ENCODE measurements at places on chromosomes 6 and 20. TPM values are rescaled to one million over a fixed set of nuclear protein-coding genes. Genes with fewer than 3 reads are reported as not detected.
A peak's percentile ranks its signal among the peaks of the same experiment; 100 is the strongest.

GSTA1 gene
- total RNA-seq, result 60.9 TPM

NDUFAF5 gene
- 28.9 TPM for total RNA-seq

TCP11 gene
- total RNA-seq, result 0.30 TPM

OR2B6 gene
- not detected for total RNA-seq

LY6G6F gene
- total RNA-seq, result 9.4 TPM

PAX1 gene
- not detected for total RNA-seq

COX4I2 gene
- total RNA-seq, result 10.6 TPM

SLC22A2 gene
- not detected for total RNA-seq

- DNase-seq, result peak; percentile 71
Measured at GRCh38 chr6:169970306-169970988, 219.0 kb downstream of the ERMARD start.

DNA sequence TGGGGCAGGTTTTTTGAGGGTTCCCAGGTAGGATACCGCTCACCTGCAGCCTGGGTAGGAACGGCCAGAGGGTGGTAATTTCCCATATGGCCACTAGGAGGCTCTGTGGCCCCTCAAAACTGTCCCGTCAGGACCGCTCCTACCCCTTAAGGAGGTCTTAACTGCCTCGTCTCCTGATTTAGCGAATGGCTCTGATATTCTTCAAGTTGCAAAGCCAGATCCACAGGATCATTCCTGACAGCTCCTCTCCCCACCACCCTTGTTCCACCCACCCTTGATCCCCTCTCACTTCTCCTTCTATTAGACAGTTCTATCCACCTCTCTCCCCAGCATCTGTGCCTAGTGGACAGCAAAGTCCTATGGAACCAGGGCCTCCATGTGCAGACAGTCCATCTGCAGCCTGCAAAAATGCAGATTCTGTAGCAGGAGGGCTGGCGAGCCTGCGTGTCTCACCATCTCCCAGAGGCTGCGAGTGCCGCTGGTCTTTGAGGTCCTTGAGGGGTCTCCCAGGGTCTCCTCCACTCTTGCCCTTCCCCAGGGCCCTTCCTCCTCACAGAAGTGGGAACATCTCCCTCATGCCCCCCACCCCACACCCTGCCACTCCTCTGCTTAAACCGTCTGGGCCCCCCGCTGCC lies 34.3 kb upstream of the ZBP1 start:
- no peak for DNase-seq

DNA sequence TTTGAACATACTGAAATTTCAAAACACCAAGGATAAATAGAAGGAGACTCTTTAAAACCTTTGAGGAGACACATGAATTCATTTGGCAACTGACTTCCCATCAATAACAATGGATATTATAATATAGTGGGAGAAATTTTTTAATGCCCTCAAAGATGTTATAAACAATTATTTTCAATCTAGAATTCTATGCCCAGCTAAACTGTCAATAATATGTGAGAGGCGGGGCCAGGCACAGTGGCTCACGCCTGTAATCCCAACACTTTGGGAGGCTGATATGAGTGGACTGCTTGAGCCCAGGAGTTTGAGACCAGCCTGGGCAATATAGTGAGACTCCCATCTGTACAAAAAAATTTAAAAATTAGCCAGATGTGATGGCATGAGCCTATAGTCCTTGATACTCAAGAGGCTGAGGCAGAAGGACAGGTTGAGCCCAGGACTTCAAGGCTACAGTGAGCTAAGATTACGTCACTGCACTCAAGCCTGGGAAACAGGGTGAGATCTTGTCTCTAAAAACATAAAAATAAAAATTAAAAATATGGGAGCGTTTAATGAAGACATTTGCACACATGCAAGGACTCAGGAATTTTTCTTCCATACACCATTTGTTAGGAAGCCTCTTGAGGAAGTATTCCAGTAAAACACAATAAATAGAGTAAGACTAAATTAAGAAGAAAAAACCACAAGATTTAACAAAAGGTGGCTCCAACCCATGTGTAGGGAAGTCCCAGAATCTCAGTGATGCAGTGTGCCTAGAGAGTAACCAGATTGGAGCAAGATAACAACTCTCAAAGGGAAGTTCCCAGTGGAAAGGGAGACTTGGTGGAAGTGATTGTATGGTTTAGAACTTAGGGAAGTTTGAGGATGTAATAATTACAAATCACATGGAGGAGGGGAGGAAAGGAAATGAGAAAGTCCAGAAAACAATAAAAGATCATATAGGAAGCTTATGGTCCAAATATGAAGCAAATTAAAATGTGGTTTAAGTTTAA lies 26.3 kb upstream of the ETV7 start:
- DNase-seq, result no peak

- no peak for DNase-seq
Measured at GRCh38 chr20:60297649-60298048, 339.4 kb downstream of the CDH26 start.

DNA sequence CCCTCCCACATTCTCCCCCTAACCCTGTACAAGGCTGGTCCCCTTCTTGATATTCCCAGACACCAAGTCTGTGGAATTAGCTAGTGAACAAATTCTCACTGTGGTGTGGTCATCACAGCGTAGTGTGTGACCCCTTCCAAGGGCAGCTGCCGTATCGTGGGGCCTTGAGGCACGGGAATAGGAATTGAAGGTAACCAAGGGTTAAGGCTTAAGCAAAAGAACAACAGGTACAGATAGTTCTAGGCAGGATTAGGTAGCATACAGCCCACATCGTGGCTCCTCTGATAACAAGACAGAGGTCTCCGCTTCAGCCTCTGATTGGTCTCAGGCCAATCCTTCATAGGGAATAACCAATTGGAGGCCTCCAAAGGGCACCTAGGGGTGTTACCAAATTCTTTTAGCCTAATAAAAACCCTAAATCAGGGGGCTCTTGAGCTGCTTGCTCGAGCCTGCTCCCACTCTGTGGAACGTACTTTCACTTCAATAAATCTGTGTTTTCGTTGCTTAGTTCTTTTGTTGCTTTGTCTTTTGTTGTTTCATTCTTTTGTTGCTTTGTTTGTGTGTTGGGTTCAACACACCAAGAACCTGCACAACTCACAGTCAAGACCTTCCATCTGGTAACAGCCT lies 64.7 kb downstream of the GPR6 start:
- DNase-seq, result no peak

DNA sequence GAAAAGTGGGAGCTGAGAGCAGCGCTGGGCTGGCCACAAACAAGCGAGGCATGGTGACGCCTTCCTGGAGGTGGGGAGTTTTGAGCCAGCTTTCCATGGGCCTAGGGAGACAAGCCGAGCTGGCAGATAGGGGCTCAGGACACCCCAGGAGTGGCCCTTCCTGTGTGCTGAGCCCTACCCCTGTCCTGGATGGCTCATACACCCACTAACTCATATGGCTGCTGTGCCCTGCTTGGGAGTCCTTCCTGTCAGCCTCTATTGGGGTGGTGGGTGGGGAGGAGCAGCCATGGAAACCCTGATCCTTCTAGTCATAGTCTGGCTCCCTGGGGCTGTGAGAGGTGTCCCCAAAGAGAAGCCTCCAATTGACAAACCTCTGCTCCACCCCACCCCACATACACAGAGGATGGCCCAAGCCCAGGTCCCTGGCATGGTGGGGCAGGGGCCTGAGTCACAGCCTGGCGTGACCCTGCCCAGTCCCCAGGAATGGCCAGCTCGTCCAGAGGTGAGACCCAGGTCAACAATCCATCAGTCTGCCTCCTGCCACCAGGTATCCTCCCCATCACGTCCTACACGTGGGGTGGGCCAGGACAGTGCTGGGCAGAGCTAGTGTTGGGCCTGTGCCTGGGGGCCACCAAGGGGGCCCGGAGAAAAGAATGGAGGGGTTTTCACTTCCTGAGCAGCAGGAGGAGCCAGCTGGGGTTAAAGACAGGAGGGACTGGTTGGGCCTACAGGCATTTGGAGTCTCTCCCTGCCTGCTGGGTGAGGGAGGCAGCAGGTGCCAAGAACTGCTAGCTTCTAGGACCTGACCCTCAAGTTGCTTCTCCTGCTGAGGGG lies 52.2 kb downstream of the MRPL14 start:
- DNase-seq, result no peak

DNA sequence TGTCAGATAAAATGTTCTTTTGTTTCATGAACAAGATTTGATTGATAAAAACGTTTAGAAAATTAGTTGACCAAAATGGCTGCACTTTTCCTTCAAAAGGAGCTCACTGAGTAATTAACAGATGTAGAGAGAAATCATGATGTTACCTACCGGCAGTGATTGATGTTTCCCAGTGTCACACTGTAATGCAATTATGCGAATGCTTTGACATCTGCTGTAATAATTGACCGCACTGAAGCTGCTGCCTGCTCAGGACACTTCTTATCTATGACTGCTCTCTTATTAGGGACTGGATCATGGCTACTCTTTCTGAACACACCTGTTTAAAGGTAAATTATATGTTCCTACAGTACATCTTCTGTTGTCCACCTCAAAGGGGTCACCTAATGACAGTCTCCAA lies 94.6 kb downstream of the GPR63 start:
- DNase-seq, result no peak

DNA sequence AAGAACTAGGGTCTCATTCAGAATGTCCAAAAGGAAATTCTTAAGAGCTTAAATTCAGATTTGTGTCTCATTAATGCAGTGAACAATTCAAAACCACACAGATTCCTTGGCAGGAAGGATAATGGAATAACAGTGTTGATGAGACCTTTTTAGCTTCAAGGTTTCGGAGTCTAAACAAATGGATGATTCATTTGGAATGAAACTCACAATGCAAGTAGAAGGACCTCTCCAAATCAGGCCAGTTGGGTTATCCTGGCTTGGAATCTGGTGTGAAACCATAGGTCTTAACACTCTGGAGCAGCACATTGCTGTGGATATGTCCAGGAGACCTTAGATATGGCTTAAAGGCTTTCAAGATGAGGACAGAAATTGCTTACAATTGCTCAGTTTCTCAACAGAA lies 44.9 kb downstream of the KCTD20 start:
- no peak for DNase-seq

- no peak for DNase-seq
Measured at GRCh38 chr20:34530342-34530741, 14.1 kb downstream of the DYNLRB1 start.

GRCh38 chr6:14095437-14095836 lies 22.1 kb upstream of the CD83 start:
- DNase-seq, result no peak

DNA sequence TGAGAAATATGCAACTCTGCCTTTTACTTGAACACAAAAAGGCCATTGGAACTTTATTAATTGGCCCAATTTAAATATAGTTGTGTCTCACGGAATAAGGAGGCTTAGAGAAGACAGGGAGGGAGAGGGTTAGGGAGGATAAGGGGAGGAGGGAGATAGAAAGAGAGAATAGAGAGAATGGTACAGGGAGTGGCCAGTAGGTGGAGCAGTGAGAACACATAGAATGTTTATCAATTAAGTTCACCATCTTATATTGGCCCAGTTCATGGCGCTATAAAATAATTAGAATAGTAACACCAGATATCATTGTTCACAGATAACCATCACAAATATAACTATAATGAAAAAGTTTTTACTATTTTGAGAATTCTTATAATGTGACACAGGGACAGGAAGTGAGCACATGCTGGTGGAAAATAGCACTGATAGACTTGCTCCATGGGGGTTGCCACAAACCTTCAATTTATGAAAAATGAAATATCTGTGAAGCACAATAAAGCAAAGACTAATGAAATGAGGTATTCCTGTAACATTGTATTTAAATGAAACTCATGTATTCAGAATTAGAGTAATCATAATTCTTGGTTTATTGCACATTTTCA lies 374.1 kb upstream of the MANEA start:
- no peak for DNase-seq

DNA sequence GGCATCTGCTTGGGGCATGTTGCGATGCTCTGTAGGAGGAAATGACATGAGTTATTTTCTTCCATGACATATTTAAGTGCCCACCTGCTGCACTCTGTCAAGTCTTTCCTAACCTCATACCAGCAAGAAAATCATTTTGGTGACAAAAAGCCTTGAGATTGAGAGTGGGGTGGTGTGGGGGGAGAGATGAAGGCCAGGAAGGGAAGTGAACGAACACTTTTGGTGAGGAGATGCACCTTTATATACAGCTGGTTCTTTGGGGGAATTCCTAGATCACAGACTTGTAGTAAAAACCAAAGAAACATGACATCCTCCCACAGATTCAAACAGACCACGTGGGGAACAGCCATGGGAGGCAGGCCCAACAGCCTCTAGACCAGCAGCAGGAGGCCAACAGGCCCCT lies 26.1 kb downstream of the NCOA5 start:
- DNase-seq, result no peak

- DNase-seq, result no peak
Measured at GRCh38 chr20:45649312-45649863, 18.3 kb upstream of the WFDC9 start.

GRCh38 chr20:61970357-61970756 lies 95.3 kb downstream of the TAF4 start:
- DNase-seq, result no peak

DNA sequence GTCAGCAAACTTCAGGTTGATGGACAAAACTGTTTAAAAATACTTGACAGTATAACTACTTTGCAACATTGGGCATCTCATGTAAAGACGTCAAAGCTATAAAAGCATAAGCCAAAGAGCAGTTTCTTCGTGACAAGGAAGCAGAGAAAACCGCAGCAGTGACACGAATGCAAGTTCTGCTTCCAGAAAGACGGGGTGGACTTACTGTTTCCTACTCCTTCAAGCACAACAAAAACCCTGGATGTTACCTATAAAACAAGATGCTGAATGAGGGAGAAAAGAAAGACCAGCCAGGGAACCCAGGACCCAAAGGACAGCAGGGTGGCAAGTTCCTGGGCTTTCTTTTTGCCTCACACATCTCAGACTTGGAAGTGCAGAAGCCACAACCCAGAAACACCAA lies 98.0 kb downstream of the DLL1 start:
- DNase-seq, result no peak

GRCh38 chr6:40308533-40309306 lies 278.4 kb downstream of the LRFN2 start:
- DNase-seq, result peak; percentile 46

GRCh38 chr6:136173519-136174507 lies 76.3 kb downstream of the MTFR2 start:
- no peak for DNase-seq

DNA sequence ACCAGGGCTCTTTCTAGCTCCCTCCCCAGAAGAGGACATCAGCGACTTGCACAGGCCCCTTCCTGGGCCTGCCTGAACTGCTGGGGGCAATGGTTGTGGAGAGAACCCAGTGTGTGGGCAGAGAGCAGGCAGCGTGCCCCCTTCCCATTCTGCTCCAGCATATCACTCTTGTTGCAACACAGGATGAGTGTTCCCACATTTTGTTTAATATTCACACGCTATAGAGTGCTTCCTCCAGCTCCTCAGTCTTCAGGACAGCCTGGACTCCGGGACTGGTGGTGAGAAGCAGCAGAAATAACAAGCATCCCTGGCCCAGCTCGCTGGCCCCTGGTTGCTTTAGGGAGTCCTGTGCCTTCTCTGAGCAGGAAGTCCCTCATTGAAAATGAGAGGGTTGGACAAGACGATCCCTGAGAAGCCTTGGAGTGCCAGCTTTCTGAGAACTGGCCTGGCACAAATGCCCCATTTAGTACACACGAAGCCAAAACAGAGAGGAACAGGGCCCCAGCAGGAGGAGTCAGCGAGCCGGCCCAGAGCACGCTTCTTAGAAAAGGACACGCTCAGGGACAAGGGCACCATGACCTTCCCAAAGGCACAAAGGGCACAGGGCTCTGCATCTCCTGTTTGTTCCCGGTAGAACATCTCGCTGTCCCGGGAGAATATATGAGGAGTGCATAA lies 84.2 kb upstream of the FOXC1 start:
- no peak for DNase-seq

- DNase-seq, result no peak
Measured at GRCh38 chr6:25016014-25016720, 80.4 kb upstream of the RIPOR2 start.

- no peak for DNase-seq
Measured at GRCh38 chr6:144969154-144969553, 684.0 kb downstream of the UTRN start.

Data from upper lobe of left lung (tissue), 6 donors.